ENCODE measurements at places on chromosomes 12 and 14.

DNA sequence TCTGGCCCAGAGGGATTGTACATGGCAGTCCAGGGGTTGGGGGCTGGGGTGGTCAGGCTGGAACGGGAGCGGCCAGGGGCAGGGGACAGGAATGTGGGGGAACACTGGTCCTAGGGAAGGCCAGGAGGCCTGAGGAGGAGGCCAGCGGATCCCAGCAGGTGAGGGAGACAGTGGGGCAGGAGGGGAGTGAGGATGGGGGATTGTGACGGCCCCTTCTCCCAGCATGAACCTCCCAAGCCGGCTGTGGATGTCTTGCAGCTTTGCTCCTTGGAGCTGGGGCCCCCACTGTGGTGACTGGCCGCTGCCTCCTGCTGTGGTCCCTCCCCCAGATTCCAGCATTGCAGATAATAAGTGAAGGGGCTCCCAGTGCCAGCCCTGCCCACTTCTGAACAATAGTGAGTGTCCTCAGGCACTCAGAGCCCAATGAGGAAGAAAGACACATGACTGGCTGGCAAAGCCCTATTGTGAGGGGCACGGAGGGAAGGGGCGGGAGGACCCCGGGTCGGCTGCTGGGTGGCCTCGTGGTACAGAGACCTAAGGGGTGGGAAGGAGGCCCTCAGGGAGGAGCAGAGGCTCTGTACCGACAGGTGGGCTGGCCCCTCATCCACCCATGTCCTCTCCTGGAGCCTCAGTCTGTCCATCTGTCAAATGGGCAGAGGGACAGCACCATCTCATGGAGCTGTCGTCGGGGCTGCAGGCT is 215.0 kb downstream of the KIF26A start:
- no peak for DNase-seq

- no peak for DNase-seq
Measured at GRCh38 chr14:49982082-49982481, 89.2 kb downstream of the ARF6 start.

DNA sequence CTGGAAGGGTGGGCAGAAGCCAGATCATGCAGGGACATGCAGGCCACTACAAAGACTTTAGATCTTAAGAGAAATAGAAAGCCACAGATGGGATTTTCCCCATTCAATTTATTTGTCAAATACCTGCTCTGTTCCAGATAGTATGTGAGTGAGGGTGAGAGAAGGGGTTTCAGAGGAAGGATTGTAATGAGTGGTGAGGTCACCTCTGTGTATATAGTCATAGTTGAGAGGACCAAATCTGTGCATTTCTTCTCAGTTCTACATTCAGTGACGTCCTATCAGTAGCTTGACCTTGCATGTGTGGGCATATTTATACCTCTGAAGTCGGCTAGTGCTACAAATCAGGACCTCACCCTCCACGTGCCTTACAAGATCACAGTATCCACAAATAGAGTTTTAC is 31.2 kb upstream of the RBM19 start:
- DNase-seq: no peak

DNA sequence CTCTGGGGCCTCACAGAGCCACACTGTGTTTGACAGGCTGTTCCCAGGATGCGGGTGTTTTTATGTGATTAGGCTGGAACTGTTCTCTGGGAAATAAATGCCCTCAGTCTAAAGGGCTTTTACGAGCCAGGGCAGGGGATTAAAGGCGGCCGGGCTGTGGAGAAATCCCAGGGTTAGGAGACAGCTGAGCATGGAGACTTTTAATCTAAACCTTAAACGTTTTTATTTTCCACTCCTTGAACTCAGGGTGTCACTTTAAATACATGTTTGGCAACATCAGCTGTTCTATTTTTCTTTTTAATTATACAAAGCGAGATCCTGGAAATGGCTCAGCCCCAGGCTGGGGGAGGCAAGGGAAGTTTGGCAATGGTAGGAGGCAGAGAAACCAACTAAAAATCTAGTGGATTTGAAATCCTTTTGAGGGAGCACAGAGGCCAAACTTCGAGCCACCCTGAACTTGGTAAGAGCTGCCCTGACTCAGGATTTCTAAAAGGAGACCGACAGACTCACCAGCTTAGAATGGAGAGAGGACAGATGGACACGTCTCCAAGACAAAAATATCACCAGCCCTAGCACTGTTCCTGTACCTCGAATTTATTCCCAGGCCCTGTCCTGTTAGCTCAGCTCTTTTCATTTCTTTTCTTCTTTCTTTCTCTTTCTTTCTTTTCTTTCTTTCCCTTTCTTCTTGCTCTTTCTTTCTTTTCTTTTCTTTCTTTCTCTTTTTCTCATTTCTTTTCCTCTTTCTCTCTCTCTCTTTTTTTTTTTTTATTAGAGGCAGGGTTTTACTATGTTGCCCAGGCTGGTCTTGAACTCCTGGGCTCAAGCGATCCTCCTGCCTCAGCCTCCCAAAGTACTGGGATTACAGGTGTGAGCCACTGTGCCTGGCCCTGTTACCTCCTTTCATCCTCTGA is 15.8 kb upstream of the ORAI1 start:
- no peak for DNase-seq

DNA sequence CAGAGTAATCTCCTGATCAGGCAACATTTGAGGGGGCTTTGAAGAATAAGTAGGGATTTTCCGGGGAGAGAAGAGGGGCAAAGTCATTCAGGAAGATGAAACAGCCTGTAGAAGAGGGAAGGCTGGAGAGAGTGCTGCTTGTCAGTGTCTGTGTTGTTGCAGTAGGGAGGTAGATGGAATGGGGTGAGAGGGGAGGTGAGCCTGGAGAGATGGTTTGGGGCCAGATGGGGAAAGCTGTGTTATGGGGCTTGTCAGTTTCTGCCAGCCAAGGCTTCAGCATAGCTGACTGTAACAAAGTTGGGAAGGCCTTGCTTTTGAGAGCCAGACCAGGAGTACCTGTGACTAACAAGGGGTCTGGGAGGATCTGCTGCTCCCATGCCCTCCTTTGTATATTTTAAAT is 18.0 kb downstream of the BICD1 start:
- DNase-seq: no peak

- DNase-seq: no peak
Measured at GRCh38 chr14:90521084-90521929, 124.5 kb downstream of the CALM1 start.

DNA sequence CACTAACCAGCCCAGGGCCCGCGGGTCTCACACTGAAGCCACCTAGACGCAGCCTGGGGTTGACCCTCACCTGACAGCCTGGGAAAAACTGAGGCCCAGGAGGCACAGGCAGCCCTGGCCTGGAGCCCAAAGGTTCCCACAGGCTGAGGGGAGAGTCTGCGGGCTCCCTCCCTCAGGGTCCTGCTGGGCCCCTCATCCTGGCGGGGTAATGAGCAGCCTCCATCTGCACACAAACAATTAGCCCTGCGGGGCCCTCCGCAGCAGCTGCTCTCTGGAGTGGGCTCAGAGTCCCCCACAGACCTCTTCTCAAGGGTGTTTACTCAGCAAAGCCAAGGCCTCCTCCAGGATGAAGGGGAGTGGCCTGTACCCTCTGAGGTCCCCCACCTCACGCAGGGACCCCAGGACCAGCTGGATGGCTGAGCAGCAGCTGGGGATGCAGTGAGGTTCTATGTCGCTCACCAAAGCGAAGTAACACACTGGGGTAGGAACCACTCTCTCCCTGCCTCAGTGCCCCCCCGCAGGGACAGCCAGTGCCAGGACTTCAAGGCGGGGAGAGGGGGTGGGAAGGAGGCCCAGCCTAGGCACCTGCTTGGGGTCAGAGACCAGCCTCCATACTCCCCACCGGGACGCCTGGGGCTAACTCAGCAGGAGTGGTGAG is 7.3 kb downstream of the AKT1 start:
- no peak for DNase-seq

GRCh38 chr14:22854963-22855724 is 16.4 kb upstream of the LRP10 start:
- no peak for DNase-seq

DNA sequence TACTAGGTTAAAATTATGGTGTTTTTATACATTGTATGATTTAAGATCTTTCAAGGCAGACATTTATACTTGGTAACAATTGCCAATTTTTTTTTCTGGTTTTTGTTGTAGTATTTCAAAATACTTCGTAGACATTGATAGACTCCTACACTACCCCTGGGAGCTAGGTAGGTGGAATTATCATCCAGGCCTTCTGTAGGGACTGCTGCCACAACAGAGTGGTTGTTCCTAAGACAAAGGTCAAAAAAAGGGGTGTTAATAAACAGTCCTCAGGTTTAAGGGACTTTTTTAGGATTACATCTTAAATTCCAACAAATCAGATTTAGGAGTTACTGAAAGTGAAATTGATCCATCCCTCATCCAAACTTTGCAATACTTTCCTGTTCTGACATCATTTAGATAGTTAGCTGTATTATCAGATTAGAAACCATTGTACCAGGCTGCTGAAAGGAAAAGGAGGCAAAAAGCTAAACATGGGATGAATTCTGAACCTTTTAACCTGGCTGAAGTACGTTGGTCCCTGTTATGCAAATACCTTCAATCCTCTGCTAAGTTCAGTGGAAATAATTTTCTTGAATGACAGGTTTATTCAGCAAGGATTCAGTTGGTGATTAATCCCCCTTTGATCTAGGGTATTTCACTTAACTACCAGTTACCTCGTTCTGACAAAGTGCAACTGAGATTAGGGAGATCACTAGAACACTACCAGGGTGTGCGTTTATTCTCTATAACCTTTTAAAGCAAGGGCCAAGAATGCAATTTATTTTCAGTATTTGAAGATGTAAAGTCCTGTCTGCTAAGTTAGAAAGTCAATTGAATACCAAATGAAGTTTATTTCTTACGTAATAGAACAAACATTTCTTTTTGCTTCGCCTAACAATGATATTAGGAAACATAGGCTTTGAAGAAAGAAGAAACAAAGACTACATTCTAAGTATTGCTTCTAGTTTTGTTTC is 23.2 kb downstream of the AP5M1 start:
- DNase-seq: no peak

- DNase-seq: no peak
Measured at GRCh38 chr12:5506295-5506694, 74.4 kb downstream of the NTF3 start.

- no peak for DNase-seq
Measured at GRCh38 chr14:77562681-77563080, 53.8 kb downstream of the SPTLC2 start.

DNA sequence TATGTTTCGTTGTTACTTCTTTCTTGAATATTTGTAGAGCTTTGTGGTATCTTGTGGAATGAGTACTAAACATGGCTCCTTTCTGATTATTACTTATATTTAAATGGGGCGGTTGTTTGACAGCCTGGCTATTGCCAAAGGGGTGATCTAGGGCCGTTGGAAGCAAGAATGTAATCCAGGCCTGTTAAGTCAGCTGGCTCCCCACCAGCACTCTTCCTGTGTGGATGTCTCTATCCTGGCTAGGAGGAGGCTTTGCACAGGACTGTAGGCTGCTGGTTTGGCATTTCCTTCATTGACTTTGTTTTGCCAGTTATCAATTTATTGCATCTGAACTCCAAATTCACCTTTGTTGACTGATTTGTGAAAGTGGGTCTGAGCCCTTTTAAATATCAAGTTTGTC is 5.6 kb downstream of the FAM234B start:
- DNase-seq: no peak

GRCh38 chr12:107178776-107179175 is 85.4 kb upstream of the CRY1 start:
- DNase-seq: peak; percentile 1

- no peak for DNase-seq
Measured at GRCh38 chr14:85596562-85596961, 66.6 kb downstream of the FLRT2 start.

- no peak for DNase-seq
Measured at GRCh38 chr12:20440408-20440807, 72.1 kb downstream of the PDE3A start.

DNA sequence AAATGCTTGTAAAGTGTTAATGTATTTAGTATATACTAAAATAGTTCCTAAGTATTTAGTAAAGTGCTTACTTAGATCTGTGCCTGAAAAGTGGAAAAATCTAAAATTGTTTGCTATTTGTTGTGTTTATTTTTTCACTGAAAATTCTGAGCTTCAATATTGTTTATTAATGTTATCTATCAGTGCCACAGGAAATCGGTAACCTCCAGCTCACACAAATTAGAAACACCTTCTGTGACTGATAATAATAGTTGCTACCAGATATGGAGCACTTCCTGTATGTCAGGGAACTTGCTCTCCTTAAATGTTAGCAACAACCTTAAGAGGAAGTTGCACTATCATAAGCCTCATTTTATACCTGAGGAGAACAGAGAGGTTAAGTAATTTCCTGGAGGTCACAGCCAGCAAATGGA is 723 bp upstream of the LRP10 start:
- no peak for DNase-seq

- no peak for DNase-seq
Measured at GRCh38 chr12:51869931-51870330, 18.0 kb upstream of the ANKRD33 start.

DNA sequence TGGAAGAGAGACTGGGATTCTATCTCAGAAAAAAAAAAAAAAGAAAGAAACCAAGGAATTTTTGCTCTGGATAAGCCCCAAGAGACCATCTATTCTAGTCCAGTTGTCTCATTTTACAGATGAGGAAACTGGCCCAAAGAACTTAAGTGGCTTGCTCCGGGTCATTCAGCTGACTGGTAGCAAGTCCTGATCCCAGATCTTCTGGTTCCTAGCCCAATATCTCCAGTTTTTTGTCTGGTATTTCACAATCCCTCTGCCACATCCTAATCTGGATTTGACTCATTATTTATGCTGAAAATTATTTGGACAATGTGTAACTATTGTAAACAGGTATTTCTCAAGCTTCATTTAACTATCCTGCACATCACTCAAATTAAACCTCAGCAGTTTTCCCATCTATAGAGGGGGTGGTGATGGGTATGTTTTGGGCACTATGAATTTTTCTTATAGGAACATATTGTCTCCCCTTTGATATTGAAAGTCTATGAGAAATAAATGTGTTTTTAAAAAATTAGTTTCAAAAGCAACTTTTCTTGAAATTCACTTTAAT is 43.4 kb downstream of the PPP2R5E start:
- DNase-seq: no peak

- no peak for DNase-seq
Measured at GRCh38 chr12:113500782-113501311, 29.2 kb upstream of the LHX5 start.

DNA sequence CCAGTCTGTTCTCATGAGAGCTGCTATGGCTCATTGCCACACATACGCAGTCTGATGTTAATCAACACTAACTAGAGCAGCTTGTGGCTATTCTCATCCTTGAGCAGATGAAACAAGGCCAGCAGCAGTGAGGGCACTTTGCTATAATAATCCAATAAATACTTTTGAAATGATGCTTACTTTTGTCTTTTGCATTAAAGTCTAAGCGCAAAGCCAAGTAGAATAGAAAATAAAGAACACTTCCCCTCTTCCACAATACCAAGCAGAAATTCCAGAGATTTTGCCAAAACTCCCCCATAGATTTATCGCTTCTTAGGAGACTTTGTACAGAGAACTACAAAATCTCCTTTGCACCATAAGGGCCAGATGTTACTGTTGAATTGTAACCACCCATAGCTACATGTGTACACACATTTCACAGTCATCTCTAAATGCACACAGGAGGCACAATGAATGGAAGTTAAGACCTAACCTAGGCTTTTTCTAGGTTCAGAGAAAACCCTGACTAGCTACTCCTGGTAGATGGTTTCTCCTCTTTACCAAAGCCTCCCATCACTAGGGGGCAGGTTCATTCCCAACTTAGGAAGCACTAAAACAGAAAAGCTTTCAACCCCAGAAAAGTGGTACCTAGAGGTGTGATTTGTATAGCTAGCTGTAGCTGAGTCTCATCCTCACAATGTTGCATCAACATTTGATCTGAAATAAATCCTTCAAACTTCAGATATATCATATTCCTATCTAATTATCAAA is 119.3 kb downstream of the HMGA2 start:
- DNase-seq: no peak

- DNase-seq: no peak
Measured at GRCh38 chr12:80314741-80315140, 129.3 kb upstream of the PTPRQ start.
